T-helper 1 cell (primary cell): ENCODE measurements at places on chromosomes 5 and 9.

DNA sequence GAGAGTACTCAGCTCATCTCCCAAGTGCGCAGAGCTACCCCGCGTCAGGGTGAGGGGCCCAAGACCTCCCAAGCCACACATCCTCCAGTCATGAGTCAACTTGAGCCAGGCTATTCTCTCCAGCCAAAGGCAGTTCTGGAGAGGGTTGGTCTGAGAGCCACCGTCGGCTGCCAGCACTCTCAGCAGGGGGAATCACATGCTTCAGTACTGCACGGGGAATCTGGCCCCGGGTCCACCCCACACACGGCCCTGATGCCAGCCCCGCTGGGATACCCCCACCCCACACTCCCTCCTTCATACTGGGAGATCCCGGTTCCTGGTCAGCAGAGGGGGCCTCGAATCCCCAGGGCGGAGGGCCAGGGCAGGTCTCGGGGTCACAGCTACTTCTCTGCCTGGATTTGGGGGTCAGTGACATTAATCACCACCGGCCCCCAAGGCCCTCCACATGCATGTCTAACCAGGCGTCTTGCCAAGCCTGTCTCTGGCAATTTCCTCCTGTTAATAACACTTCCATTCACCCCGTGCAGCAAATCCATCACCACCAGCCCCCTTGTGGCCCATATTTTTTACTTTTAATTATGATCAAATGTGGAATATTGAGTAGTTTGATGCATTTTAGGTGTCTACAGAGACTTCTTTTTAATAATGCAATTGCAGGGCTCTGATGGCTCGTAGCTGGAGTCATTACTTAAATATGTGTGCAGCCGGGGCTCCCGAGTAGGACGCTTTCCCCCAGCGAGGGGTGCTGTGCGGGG lies 102.9 kb upstream of the PPP1R26 start:
- DNase-seq, result no peak

GRCh38 chr5:68134033-68134668 lies 81.4 kb upstream of the PIK3R1 start:
- no peak for DNase-seq

GRCh38 chr5:67612961-67613360 lies 416.4 kb upstream of the CD180 start:
- DNase-seq, result no peak

DNA sequence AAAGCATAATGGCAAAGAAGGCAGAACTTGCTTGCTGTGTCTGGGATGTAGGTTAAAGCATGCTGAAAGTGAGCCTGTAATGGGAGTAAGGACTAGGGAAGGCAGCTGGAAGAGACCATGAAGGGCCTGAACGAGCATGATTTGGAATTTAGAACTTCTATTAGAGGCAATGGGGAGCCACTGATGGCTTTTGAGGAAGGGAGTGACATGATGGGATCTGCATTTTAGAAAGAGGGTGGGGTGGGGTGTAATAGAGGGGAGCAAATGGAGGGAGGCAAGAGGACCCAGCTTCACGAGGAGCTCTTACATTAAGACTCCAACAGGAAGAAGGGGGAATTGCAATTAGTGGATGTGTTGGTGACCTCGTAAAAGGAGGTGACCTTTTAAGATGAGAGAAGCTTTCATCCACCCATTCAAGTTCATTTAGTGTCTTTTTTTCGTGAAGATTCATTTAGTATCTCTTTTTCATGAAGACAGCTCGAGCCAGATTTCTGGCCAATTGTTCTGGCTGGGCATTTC lies 13.6 kb upstream of the GABRP start:
- DNase-seq, result no peak

DNA sequence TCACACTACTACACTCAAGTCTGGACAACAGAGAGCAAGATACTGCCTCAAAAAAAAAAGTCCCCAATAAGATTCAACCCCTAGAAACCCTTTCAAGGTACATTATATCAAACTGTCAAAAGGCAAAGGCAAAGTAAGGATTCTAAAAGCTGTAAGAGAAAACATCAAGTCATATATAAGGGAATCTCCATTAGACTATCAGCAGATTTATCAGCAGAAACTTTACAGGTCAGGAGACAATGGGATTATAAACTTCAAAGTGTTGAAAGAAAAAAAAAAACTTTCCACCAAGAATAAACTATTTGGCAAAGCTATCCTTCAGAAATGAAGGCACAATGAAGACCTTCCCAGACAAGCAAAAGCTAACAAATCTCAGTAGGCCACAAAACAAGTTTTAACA lies 63.5 kb upstream of the DMRT1 start:
- DNase-seq, result no peak

GRCh38 chr9:91852801-91853347 lies 97.2 kb downstream of the ROR2 start:
- no peak for DNase-seq
